ENCODE measurements at places on chromosomes 13 and 19.

DNA sequence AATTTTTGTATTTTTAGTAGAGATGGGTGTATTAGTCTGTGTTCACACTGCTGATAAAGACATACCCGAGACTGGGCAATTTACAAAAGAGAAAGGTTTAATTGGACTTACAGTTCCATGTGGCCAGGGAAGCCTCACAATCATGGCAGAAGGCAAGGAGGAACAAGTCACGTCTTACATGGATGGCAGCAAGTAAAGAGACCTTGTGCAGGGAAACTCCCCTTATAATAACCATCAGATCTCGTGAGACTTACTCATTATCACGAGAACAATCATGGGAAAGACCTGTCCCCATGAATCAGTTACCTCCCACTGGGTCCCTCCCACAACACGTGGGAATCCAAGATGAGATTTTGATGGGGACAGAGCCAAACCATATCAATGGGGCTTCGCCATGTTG lies 14.6 kb downstream of the ZNF333 start:
- DNase-seq, result no peak

DNA sequence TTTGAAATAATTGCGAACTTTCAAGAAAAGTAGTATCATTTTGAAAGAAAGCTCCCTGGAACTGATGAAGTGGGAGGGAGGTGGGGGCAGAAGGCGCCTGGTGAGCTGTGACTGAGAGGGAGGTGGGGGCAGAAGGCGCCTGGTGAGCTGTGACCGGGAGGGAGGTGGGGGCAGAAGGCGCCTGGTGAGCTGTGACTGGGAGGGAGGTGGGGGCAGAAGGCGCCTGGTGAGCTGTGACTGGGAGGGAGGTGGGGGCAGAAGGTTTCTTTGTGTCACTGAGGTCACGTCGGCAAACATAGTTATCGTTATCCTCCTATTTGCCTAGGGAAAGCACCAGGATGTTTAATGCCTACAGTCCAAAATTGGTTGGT lies 24.2 kb downstream of the C2CD4C start:
- DNase-seq, result no peak

DNA sequence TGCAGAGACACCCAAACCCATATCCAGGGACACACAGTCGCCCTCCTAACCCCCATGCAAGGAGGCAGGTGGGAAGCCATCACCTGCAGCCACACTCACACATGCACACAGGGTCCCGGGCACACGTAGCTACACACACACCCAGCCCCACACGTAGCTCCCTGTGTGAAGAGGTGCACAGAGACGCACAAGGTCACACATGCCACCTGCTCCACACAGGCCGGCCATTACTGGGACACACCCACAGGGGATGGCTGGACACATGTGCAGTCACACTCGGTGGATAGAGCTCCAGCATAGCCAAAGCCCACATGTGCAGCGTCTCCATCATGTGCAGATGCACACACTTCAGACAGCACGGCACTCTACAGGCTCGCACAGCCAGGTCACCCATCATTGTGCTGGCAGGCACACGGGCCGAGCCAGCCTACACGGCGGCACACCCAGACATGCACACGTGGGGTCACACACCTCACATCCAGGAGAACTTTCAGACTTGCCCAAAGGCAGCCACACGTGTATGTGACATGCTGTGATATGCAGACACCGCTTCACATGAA lies 1.1 kb downstream of the ZNF835 start:
- no peak for DNase-seq

- DNase-seq, result no peak
Observed at GRCh38 chr19:42200116-42200715, 17.3 kb downstream of the DEDD2 start.

GRCh38 chr19:2332341-2333026 lies 4.0 kb downstream of the SPPL2B start:
- peak; percentile 61 for DNase-seq

- no peak for DNase-seq
Observed at GRCh38 chr13:110583178-110583865, 21.8 kb upstream of the RAB20 start.

- DNase-seq, result no peak
Observed at GRCh38 chr13:111503376-111503775, 182.9 kb downstream of the TEX29 start.
